Vein endothelial cell (primary cell): ENCODE measurements at places on chromosomes 7 and 10. TPM values are rescaled to one million over a fixed set of nuclear protein-coding genes. Genes with fewer than 3 reads are reported as not detected.

PLXNA4 gene
- 33.2 and 50.6 TPM in 2 replicates for total RNA-seq

POM121 gene
- total RNA-seq = 10.8 and 12.5 TPM in 2 replicates

CYP26C1 gene
- total RNA-seq = 1.3 and 2.5 TPM in 2 replicates

CNPY4 gene
- 28.1 and 28.4 TPM in 2 replicates for total RNA-seq

GPNMB gene
- total RNA-seq = 0.33 and 0.57 TPM in 2 replicates

PRKG1 gene
- total RNA-seq = 1.2 and 2.0 TPM in 2 replicates

RP9 gene
- total RNA-seq = 13.4 and 14.4 TPM in 2 replicates

GRM3 gene
- not detected in 2 replicates for total RNA-seq

KIAA1549 gene
- total RNA-seq = 3.9 and 5.0 TPM in 2 replicates

PRPS1L1 gene
- not detected in 2 replicates for total RNA-seq

GPR15LG gene
- total RNA-seq = not detected in 2 replicates

HMX2 gene
- not detected in 2 replicates for total RNA-seq

PPP1R3A gene
- not detected in 2 replicates for total RNA-seq

ZNF853 gene
- total RNA-seq = 0.29 and 0.65 TPM in 2 replicates

BTBD16 gene
- total RNA-seq = not detected in 2 replicates

CDC14C gene
- total RNA-seq = not detected in 2 replicates

ABCA13 gene
- under 0.01 TPM in 2 replicates for total RNA-seq

PILRB gene
- 15.7 and 24.2 TPM in 2 replicates for total RNA-seq

CRTAC1 gene
- total RNA-seq = 1.3 and 3.4 TPM in 2 replicates

UTF1 gene
- not detected in 2 replicates for total RNA-seq

UPK3BL2 gene
- total RNA-seq = 2.5 and 2.9 TPM in 2 replicates

SLC18A3 gene
- total RNA-seq = not detected in 2 replicates

HIPK2 gene
- total RNA-seq = 25.2 and 26.5 TPM in 2 replicates

TAS2R38 gene
- not detected in 2 replicates for total RNA-seq

NXPH1 gene
- not detected in 2 replicates for total RNA-seq

SUGCT gene
- 1.4 and 2.0 TPM in 2 replicates for total RNA-seq

CACNA2D1 gene
- 28.2 and 31.0 TPM in 2 replicates for total RNA-seq

A1CF gene
- not detected in 2 replicates for total RNA-seq

CALCR gene
- total RNA-seq = not detected in 2 replicates

MKRN1 gene
- total RNA-seq = 36.6 and 41.5 TPM in 2 replicates
